ENCODE measurements at places on chromosomes 11 and 22.

DNA sequence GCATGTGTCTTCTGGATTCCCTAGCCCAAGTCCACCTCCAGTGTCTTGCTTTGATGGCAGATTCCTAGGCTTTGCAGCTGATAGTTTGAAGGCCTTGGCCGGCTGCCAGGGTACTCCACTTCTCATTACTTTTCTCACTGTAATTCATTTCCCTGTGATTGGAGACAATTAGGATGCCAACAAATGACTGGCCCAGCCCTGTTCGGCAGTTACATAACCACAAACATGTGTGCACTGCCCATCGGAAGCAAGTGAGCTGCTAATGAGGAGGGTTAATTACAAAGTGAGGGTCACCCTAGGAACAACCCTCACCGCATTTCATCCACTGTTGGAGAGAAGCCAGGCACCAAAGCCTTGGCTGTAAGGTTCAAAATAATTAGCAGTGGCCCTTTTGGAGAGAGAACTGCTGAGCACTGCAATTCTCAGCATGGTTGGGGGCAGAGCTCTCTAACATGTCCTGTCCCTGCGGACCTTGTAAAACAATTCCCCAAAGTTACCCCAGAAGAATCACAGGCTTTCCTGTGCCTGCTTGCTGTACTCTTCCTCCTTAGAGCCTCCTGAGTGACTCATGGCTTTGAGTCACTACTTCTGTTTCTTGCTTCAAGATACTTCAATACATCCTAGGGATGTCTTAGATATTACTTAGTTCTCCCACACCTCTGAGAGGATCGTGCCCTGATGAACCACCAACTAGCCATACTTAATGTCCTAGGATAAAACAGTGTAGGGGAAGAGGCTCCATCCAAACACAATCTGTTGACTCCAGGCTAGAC is 109.7 kb upstream of the GALNT18 start:
- no peak for DNase-seq

DNA sequence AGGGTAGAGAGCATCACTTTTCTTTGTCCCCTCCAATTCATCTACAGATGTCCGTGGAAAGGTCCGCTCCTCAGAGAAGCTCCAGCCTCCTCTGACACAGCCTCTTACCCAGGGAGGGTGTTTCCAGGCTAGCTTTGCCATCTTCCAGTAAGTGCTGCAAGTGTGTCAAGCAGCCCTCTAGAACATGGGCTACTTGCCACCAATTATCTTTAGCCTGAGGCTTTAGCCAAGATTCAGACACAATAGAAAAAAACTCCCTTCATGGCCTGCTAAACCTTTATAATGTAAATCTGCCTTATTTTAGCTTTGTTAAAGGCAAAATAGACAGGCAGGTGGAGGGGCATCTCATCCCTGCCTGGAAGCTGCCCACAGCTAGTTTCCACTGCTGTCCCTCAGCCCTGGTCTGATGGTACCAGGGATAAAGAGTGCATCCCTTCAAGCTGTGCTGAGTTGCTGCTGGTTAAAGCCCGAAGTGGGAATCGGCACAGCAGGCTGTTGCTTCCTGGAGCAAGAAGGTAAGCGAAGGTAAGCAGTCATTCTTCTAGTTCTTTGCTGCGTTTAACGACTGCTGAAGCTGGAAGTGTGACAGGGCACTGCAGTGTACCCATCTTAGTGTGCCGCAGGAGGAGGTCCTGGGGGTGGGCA is 190.1 kb upstream of the E2F8 start:
- DNase-seq: no peak

DNA sequence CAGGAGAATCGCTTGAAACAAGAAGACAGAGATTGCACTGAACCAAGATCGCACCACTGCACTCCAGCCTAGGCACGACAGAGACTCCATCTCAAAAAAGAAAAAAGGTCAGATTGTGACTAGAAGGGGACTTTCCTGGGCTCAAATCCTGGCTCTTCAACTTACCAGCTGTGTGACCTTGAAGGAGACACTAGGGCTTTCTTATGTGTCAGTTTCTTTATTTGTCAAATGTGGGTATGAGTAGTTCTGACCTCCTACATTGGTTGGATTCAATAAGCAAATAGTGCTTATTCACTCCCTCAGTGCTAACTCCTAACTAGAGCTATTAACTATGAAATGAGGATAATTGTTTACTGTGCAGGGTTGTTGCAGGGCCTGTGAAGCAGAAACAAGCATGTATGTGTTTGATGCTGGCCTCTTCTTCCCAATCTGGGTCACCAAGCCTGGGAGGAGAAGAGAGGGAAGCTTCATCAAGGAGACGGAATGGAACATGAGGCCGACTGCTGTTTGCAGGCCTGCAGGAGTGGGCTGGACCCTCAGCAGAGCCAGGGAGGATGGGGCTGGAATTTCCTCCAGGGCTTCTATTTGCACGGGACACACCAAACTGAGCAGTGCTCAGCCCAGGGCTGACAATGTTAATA is 22.5 kb downstream of the RHOD start:
- no peak for DNase-seq

DNA sequence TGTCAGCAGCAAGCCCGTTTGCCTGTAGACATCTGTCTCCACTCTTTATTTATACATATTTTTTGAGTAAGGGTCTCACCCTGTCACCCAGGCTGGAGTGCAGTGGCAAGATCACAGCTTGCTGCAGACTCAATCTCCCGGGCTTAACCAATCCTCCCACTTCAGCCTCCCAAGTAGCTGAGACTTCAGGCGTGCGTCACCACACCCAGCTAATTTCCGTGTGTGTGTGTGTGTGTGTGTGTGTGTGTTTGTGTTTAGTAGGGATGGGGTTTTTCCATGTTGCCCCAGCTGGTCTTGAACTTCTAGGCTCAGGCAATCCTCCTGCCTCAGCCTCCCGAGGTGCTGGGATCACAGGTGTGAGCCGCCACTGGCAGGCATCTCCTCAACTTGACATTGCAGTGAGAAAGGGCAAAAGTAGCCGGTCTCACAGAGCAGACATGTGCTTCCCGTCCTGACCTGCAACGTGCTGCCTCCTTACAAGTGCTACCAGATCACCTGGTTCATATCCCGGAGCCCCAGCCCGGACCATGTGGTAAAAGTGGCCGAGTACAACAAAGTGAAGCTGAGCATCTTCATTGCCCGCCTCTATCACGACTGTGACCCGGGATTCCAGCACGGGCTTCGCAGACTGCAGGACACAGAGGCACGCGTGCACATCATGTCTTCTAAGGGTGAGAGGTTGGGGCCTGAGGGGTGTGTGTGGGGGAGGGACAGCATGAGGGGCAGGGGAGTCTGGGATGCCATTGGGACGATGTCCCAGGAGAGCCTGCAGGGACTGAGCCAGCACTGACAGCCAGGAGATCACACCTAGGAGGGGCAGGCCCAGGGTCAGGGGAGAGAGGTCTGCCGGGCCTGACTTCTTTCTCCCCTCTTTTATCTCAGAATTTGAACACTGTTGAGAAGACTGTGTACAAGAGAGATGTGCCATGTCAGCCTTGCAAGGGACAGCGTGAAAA is 5.6 kb upstream of the APOBEC3H start:
- DNase-seq: peak; percentile 70

GRCh38 chr11:59413646-59414045 is 12.6 kb downstream of the OR5A2 start:
- DNase-seq: no peak

- DNase-seq: no peak
Observed at GRCh38 chr22:24087071-24087795, 76.1 kb downstream of the CABIN1 start.

GRCh38 chr11:118015385-118015841 is 29.2 kb downstream of the IL10RA start:
- no peak for DNase-seq

DNA sequence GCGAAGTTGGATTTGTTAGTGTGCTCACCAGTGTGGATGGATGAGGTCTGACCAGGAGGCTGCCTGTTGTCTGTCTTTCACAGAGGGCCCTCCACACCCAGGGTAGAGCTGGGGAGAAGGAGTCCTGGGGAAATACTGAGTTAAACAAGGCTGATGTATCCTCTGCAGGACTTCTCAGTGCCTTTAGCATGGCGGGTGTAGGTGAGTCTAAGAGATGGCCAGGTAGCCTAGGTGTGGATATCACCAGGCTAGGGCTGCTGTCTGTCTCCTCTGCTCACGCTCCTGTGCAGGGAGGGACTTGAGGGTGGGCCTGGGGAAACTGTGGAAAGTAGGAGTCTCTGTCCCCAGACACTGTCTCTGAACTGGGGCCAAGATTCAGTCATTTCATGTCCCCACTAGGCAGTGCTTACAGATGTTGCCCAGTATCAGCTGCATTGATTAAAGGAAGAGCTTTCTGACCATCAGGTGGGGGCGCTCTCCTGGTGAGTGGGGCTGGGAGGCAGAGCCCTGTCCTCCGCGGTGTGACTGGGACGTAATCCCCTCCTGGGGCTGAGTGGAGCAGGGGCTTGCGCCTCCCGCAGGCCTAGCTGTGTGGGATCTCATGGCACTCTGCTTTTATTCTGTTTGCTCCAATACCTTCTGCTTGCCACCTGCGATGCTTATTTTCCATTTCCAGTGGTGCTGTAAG is 35.5 kb upstream of the CCDC188 start:
- no peak for DNase-seq

DNA sequence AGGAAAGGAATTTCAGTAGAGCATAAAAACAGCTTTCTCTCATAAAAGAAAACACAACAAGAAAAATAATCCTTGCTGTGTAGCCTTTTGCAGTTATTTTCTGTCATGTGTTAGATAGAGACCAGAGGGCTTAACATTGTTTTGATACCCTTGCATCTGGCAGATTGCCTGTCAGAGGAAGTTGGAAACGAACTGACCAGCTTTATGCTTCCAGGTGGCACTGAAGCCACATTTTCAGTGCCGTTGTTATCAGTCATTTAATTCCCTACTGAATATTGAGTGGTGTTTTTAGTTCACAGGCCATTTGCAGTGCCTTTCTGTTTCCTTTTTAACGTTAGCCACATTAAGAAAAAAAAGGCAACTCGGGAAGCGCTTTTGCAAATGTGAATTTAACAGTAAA is 21.5 kb upstream of the RAG2 start:
- no peak for DNase-seq

DNA sequence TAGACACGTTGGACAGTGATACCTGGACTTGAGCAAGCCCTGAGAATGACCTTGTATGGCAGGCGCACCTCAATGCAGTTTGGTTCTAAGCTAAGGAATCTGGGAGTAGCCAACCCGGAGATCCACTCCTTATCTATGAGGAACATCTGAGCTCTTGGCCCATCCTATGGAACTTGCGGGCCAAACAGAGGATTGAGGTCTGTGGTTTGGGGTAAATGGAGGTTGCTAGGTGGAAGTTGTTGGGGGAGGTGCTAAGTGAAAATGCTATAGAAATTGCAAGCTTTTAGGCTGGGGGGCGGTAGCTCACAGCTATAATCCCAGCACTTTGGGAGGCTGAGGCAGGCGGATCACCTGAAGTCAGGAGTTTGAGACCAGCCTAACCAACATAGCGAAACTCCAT is 8.9 kb downstream of the GDPD5 start:
- no peak for DNase-seq

- DNase-seq: no peak
Observed at GRCh38 chr11:119307219-119307618, 9.7 kb downstream of the MCAM start.

DNA sequence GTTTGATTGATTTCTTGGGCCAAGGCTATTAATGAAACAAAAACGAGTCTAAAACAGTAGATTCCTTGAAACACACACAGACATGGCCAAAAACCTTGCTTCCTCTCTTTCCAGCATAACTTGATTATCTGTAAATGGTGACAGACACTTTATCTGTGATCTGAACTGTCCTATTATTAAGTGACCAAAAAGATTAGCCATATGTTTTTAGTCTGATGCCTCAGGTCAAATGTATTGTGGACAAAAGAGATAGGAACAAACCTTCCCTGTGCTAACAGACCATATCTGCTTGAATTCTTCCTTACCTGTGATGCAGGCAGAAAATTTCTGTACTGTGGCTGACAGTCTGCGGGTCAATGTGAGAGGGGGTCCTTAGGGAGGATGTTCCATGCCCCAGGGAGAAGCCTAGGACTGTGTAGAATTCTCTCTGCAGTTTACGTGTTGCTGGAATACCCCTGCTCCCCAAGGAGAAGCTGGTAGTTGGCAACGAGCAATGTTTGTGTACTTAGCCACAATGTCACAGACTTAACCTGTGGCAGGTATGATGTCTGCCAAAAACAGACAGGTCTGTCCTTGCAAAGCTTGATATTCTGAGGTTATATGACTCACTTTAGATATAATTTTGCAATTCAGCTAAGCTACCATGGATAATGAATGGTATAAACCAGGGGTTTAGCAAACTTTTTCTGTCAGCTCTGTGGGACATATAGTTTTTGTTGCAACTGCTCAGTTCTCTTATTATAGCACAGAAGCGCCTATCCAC is 31.2 kb downstream of the C11orf71 start:
- no peak for DNase-seq

DNA sequence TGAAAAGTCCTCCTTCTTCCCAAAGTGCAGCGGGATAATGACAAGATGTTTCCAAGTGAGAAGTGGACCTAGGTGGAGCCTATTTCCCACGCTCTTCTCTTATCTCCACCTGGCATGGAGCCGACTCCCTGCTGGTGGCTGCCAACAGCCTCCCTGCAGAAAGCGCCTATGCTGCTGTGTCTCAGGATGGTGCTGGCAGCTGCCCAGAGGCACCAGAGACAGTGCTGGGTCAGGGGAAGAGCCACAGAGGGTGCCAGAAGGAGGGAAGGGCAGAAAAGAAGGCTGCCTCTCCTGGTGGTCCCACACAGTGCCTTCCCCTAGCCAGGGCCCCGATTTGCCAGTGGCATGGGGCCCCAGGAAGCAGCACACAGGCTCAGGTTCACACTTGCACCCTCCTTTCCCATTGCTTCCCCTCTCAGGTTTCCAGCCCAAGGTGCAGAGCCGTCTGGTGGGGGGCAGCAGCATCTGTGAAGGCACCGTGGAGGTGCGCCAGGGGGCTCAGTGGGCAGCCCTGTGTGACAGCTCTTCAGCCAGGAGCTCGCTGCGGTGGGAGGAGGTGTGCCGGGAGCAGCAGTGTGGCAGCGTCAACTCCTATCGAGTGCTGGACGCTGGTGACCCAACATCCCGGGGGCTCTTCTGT is 19.0 kb downstream of the CD5 start:
- DNase-seq: no peak

GRCh38 chr11:48001438-48002021 is 21.2 kb downstream of the PTPRJ start:
- DNase-seq: peak; percentile 56

DNA sequence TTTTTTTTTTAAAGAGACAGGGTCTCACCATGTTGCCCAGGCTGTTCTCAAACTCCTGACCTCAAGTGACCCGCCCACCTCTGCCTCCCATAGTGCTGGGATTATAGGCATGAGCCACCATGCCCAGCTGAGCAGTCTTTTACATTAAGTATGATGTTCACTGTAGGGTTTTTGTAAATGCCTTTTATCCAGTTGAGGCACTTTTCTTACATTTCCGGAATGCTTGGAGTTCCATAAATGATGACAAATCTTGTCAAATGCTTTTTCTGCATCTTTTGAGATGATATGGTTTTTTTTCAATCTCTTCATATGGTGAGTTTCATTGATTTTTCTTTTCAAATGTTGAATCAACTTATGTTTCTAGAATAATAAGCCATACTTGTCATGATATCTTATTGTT is 29.4 kb upstream of the CTTN start:
- no peak for DNase-seq

GRCh38 chr11:68345776-68346461 is 33.5 kb downstream of the LRP5 start:
- DNase-seq: no peak

Measured in stimulated activated effector memory CD8-positive, alpha-beta T cell treated with anti-CD3 and anti-CD28 coated beads, Interleukin-12 subunit alpha, Interleukin-12 subunit beta, amount 100 ng/mL, for 72 hours (primary cell).